ENCODE measurements at places on chromosomes 3 and 15. TPM values are rescaled to one million over a fixed set of nuclear protein-coding genes. Genes with fewer than 3 reads are reported as not detected.

- no peaks in the 10 kb centered on the region for H3K4me1 ChIP-seq
- H3K27ac ChIP-seq = no peak overlapping the region
- H3K27me3 ChIP-seq = no peaks in the 10 kb centered on the region
- no peak for DNase-seq
These were observed 202.0 kb downstream of the ATP8B4 start for GRCh38 chr15:49916998-49917397.

Gene HCLS1
- 45.9 TPM for polyA plus RNA-seq

Gene C2CD4A
- polyA plus RNA-seq = not detected

DNA sequence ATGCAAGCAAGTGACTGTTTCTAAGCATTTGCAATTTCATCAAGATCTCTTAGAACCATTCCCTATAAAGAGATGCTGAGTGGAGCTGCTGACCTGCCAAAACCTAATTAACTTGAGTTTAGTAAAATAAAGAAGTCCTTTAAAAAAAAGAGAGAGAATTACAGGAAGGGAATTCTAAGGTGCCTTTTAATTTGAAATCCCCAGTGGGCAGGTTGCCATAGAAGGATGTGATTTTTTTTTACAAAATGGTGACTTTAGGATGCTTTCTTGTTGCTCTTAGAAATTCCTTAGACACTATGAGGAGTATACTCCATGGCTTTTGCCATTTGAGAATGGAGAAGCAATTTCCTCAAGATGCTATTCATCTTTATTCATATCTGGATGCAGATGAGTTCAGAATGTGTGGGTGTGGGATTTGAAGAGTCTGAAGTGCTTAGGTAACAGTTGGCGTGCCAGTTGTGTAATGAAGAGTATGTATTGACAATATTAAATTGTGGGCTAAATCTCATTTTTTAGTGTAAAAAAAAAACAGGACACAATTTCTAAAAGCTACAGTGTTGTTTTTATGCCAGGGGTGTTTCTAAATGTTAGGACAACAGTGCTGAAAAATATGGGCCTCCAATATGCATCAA, 13.6 kb downstream of the LRRC3B start:
- no peak overlapping the region for H3K4me3 ChIP-seq
- no peaks in the 10 kb centered on the region for H3K4me1 ChIP-seq
- H3K27ac ChIP-seq = no peak overlapping the region
- no peaks in the 10 kb centered on the region for H3K27me3 ChIP-seq
- H3K36me3 ChIP-seq = no peaks in the 10 kb centered on the region
